ENCODE measurements at places on chromosomes 6 and 20.

DNA sequence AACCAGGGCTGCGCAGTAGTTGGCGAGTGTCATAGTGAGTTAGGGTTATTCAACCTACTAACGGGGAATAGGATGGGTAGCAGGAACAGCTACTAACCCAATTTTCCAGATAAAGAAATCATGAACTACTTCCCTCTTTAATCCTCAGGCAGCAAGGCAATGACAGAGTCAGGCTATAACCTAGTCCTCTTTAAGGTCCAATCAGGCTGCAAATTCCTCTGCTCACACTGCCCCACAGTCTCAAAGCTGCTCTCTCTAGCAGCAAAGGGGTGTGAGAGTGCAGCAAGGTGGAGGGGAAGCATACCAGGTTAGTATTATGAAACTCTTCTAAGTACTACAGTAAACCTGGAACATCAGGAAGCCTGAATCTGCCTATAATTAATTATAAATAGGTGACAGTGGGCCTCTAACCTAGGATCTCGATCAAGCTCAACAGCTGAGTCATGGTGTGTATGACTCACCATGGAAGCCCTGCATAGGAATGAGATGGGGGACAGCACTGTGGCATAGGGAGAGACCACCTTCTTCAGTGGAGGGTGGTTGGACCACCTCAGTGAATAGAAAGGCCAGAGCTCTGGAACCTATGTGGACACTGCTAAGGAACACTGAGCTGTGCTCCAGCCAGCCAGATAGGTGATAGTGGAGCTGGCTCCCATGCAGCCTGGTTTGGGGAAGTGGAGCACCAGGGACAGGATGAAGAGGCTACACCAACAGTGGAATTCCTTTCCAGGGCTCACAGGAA lies 7.9 kb downstream of the PEX6 start:
- DNase-seq = peak; percentile 35

DNA sequence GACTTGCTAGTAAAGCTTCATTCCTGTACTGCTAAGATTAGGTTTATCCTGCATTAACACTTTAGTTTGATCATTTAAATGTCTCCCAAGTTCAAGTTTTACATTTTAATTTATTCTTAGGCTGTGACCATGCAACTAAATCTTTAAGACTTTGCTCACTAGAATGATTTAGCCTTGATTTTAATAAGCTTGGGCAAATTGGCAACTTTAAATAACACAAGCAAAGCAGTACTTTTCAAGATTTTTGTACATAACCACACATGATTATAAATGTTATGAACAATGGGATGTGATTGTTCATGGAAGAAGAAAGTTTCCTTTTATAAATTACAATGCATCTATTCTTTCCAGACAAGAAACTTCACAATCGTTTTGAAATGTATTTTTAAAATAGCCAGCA lies 948.0 kb upstream of the EPHA7 start:
- DNase-seq = no peak

DNA sequence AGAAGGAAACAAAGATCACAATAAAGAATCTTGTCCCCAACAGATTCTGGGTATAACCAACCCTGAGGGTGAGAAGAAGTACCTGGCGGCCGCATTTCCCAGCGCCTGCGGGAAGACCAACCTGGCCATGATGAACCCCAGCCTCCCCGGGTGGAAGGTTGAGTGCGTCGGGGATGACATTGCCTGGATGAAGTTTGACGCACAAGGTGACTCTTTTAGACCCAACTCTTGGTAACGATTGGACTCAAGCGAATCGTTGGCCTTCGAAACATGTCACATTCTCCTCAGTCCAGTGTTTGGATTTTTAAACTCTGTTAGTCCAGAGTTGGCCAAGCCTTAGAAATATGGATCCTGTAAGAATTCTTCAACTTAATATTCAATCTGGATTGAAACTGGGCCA lies 2.6 kb downstream of the PCK1 start:
- DNase-seq = no peak

GRCh38 chr6:128513878-128514277 lies 6.5 kb downstream of the PTPRK start:
- no peak for DNase-seq

DNA sequence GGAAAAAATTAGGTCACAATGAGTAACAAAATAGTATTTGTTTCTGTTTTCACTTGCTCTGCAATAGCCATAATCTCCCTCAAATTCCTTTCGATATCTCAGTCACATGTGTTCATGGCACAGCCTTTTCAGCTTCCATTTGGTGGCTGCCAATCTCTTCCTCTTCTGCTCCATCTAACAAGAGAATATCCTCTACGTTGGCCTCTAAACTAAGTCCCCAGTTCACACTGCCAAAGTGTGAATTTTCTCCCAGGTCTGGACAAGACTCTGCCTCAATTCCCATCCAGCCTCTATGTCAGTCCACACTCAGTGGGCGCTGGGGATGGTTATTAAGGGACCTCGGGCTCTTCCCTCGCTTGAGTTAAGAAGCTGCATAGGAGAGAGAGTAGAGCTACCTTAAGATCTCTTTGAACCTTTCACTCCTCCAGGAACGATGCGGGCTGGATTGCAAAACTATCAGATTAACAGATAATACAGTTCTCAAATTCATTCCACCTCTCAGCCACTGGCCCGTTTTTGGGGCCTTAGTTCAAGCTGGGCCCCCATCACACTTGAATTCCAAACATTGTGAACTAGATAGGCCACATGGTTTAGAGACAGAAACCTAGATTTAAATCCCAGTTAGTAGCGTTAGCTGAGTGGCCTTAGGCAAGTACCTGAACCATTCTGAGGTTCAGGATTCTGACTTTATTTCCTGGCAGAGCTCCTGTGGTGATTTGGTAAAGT lies 250.2 kb upstream of the QKI start:
- no peak for DNase-seq

DNA sequence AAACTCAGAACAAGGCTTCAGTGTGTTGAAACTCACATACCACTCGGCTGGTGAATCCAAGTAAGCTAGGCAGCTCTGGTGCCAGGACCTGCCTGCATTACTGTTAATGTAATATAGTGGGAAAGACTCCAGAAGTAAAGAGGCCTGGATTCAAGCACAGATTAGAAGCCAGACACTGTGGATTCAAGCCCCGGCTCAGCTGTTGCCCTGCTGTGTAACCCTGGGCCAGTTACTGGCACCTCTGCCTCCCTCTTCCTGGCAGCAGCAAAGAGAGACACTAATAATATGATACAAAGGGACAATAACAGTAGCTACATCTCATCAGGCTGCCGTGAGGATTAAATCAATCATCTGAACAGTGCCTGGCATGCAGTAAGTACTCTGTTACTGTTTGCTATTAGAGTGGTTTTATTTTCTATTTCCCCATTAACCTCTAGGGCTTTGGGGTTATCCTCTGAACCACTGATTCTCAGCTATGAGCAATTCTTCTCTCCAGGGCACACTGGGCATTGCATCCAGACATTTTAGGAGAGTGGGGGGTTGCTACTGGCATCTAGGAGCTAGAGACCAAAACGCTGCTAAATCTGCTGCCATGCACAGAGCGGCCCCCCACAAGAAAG lies 92.9 kb downstream of the ZMYND8 start:
- no peak for DNase-seq

GRCh38 chr6:45094831-45095230 lies 233.3 kb upstream of the RUNX2 start:
- DNase-seq = no peak

DNA sequence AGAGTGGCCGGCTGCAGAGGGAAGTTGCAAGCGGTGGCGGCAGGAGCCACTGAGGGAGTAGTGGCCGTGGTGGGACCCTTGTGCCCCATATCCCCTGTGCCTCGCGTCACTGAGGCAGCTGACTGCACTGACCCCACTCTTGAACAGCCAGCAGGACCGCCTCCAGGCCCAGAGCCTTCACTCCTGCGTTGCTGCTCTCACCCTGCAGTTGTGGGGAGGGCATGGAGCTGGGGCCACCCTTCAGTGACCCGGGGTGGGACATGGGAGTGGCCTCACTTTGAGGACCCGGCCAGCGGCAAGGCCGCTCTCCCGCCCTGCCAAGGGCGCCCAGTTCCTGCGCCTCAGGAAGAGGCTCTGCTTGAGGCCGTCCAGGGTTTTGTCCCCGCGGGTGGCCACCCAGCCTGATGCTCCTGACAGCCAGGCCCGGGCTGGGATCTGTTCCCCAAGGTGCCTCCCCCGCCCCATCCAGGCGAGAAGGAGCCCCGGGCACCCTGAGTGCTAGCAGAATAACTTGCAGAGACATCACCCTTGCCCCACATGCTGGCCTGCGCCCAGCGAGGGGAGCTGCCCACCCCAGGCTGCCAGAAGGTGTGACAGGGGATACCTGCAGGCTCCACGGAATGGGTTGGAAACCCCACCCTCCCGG lies 44.4 kb downstream of the HLA-DRA start:
- no peak for DNase-seq

DNA sequence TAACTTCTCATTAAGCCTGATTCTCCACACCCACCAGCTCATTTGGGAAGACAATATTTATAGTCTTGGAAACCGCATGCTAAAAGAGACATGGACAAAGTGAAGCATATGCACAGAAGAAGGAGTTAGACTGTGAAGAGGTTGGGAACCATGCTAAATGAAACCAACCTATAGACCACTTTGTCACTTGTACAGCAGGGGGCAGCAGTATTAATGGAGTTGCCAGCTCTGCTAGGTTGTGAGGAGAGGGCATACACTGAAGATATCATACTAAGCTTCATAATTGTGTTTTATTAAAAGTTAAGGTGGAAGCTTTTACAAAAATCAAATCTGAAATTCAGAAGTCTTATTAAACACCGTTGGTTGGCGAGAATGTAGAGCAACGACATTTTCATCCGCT lies 38.3 kb upstream of the HMGCLL1 start:
- DNase-seq = peak; percentile 27

GRCh38 chr20:57524511-57525176 lies at the start of gene CTCFL:
Gene CTCFL, minus strand, starts transcription at chr20:57525140. Its CDS starts 935 bp downstream, at chr20:57524205.
- no peak for DNase-seq

GRCh38 chr6:11808054-11808453 lies 29.5 kb upstream of the ADTRP start:
- DNase-seq = no peak
